ENCODE measurements at places on chromosomes 12 and 14. TPM values are rescaled to one million over a fixed set of nuclear protein-coding genes. Genes with fewer than 3 reads are reported as not detected.

Gene OR4M1
- not detected for total RNA-seq

Gene POTEG
- not detected for total RNA-seq

Gene CD163L1
- total RNA-seq: 1.7 TPM

Gene PIP4K2C
- 16.7 TPM for total RNA-seq

Gene TCL1A
- not detected for total RNA-seq

- H3K4me3 ChIP-seq: no peak overlapping the region
- no peak overlapping the region for H3K27ac ChIP-seq
- DNase-seq: no peak
- H3K4me1 ChIP-seq: no peaks in the 10 kb centered on the region
- no peaks in the 10 kb centered on the region for H3K27me3 ChIP-seq
- no peaks in the 10 kb centered on the region for H3K36me3 ChIP-seq
Measured at GRCh38 chr12:20946732-20947131, 136.2 kb downstream of the SLCO1B3 start.

DNA sequence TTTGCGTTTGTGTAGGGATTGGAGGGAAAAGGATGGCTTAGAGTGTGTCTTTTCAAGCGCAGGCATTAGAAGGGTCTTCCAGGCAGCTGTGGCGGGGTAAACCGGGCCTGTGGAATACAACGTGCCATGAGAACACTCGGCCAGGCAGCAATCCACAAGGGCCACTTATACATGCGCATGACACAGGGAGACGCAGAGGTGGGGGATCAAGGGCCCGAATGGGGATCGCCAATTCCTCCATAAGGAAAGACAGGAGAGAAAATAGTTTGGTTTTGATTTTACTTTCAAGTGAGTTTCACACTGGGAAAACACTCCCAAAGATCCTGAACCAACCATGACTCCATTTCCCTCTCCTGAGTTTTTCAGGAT is 71.6 kb downstream of the SPRING1 start:
- no peak for DNase-seq
- no peak overlapping the region for H3K4me3 ChIP-seq
- peaks cover 3% of the 10 kb centered on the region for H3K4me1 ChIP-seq
- no peaks in the 10 kb centered on the region for H3K27me3 ChIP-seq
- H3K27ac ChIP-seq: peak overlapping the region; percentile 64

DNA sequence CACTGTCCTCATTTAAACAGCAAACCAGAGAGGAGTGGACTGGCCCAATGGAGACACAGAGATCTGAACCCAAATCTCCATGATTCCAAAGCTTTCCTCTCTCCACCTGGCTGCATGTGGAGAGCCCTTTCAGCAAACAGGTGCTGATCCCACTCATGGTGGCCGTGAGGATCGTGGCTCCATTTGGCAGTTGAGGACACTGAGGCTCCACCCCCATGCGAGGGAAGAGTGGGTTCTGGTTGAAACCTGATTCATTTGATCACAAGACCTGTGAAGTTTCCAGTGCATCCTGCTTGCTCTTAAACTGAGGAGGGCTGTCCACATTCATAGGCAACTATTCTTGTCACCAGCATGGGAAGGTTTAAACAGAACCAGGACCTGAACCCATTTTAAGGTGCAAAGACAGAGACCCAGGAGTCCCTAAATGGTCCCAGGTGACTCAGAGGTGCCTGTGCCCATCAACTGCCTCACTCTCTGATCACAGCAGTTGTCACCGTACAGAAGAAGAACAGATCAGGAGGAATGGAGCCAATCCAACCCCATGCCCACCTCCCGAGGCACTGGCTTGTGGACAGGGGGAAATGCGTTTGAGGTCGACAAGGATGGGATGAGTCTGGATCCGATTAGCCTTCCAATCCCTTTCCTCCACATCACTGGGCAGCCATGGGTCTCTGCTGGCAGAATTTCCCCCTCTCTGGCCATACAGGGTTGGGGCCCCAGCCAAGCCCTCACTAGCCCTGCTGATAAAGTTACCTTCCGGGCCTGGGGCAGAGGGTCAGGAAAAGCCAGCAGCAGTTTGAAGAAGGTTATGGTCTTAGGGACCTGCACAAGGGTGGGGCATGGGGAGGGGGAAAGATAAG is 45.5 kb upstream of the BCL11B start:
- H3K36me3 ChIP-seq: no peaks in the 10 kb centered on the region
- no peaks in the 10 kb centered on the region for H3K4me1 ChIP-seq
- H3K27ac ChIP-seq: no peak overlapping the region
- H3K27me3 ChIP-seq: peaks cover 21% of the 10 kb centered on the region
- no peak overlapping the region for H3K4me3 ChIP-seq
- no peak for DNase-seq

DNA sequence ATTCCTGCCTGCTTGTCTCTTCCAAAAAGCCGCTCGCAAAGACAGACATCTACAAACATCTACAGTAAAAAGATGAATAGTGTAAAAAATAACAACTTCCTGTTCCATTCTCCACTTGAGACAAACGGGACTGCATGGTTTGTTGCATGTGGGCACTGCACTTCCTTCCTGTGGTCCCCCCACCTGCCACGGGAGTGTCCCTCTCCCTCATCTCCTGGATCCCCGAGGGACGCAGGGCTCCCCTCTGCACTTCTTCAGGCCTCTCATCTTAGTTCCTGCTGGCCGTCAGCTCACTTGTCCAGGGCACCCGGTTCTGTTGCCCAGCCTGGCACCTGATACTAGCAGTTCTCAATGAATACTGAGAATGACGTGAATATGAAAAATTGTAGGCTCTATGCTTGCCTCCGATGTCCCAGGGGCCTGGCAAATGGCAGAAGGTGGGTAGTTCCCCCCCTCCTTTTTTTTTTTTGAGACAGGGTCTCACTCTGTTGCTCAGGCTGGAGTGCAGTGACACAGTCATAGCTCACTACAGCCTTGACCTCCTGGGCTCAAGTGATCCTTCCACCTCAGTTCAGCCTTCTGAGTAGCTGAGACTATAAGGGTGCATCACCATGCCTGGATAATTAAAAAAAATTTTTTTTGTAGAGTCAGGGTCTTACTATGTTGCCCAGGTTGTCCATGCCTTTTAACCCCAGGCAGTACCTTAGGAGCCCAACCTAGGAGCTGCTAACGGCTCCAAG is 3.5 kb upstream of the KLC1 start:
- no peaks in the 10 kb centered on the region for H3K36me3 ChIP-seq
- H3K27ac ChIP-seq: peak overlapping the region; percentile 67
- H3K27me3 ChIP-seq: no peaks in the 10 kb centered on the region
- peaks cover 20% of the 10 kb centered on the region for H3K4me1 ChIP-seq

- DNase-seq: no peak
- H3K4me1 ChIP-seq: peaks cover 20% of the 10 kb centered on the region
- no peaks in the 10 kb centered on the region for H3K27me3 ChIP-seq
Measured at GRCh38 chr14:26841326-26841725, 243.5 kb upstream of the NOVA1 start.

- H3K27ac ChIP-seq: peak overlapping the region; percentile 94
- H3K27me3 ChIP-seq: no peaks in the 10 kb centered on the region
- DNase-seq: no peak
- peaks cover 66% of the 10 kb centered on the region for H3K4me1 ChIP-seq
Measured at GRCh38 chr12:113240395-113240794, 19.1 kb downstream of the TPCN1 start.

DNA sequence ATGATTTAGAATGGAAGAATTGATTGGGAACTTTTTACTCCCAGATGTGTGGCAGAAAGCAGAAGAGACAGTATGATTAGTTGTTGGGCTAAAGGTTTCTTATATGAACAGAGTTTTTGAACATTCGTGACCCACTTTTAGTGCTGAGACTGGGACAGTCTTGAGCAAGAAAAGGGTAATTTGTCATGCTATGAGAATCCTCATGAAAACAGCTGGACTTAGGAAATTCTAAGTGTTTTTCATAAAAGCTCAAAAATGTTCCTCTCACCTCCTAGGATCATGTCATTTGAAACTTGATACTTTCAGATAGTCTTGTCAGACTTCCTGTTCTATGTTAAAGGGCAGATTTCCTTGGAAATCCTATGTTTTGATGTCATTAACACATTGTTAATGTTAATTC is 86.1 kb downstream of the MGAT4C start:
- H3K4me1 ChIP-seq: no peaks in the 10 kb centered on the region
- H3K36me3 ChIP-seq: no peaks in the 10 kb centered on the region
- H3K27ac ChIP-seq: no peak overlapping the region
- no peak for DNase-seq

DNA sequence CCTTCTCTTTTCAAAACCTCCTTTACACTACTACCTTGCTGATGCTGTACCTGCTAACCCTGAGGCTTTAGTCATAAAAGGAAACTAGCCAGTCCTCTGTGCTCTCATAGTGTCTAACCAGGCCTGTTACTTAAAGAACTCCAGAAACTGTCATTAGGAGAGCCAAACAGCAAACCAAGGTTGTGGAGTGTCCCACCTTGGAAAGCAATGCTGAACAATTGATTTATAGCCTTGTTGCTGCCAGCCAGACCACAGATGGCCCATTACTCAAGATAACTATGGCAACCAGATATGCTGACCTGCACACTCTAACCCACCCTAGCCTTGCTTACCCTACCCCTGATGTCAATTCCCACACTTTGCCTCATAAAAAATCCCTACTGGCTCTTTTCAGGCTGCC is 26.5 kb upstream of the BCAT1 start:
- H3K27ac ChIP-seq: no peak overlapping the region
- no peak for DNase-seq
- no peaks in the 10 kb centered on the region for H3K36me3 ChIP-seq
- no peak overlapping the region for H3K4me3 ChIP-seq
- H3K4me1 ChIP-seq: peaks cover 9% of the 10 kb centered on the region
- H3K27me3 ChIP-seq: no peaks in the 10 kb centered on the region

GRCh38 chr12:68871921-68872320 is 61.0 kb downstream of the CPM start:
- no peak overlapping the region for H3K4me3 ChIP-seq
- no peak for DNase-seq
- no peaks in the 10 kb centered on the region for H3K27me3 ChIP-seq
- H3K4me1 ChIP-seq: no peaks in the 10 kb centered on the region

- no peaks in the 10 kb centered on the region for H3K36me3 ChIP-seq
- no peak overlapping the region for H3K4me3 ChIP-seq
- H3K27me3 ChIP-seq: no peaks in the 10 kb centered on the region
Measured at GRCh38 chr12:12099102-12099501, 28.4 kb downstream of the BCL2L14 start.

GRCh38 chr14:41662780-41663472 is 56.2 kb downstream of the LRFN5 start:
- no peaks in the 10 kb centered on the region for H3K4me1 ChIP-seq
- no peaks in the 10 kb centered on the region for H3K36me3 ChIP-seq
- no peak overlapping the region for H3K27ac ChIP-seq
- no peak for DNase-seq
- H3K27me3 ChIP-seq: no peaks in the 10 kb centered on the region
- no peak overlapping the region for H3K4me3 ChIP-seq

- H3K36me3 ChIP-seq: no peaks in the 10 kb centered on the region
- H3K27me3 ChIP-seq: no peaks in the 10 kb centered on the region
- H3K4me3 ChIP-seq: no peak overlapping the region
- no peak for DNase-seq
Measured at GRCh38 chr12:127126260-127126628, 1140.7 kb upstream of the TMEM132C start.

DNA sequence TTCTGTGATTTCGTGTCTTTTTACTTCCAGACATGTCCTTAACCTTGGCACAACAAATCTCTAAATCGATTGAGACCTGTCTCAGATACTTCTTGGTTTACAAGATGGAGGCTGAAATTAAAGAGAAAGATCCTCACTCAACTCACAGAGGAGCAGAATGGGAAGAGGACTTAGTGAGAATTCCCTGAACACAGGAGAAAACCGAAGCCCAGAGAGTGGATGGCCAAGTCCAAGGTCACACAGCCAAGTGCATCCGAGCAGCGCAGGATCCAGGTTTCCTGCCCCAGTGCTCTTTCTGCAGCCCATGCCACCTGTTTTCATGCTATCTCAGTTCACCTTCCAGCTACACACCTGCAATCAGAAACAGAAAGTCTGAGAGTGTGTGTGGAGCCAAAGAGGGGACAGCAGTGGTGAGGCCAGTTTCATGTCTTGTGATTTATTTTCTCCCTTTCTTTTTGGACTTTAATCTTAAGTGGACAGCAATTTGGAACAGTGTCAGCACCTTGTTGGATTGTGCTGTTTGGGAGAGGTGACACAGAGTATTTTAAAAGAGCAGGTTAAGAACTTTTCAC is 22.9 kb upstream of the TCL1B start:
- DNase-seq: no peak
- no peaks in the 10 kb centered on the region for H3K4me1 ChIP-seq
- peaks cover 5% of the 10 kb centered on the region for H3K27me3 ChIP-seq
- no peak overlapping the region for H3K4me3 ChIP-seq
- no peak overlapping the region for H3K27ac ChIP-seq

GRCh38 chr14:104392001-104392395 is 187.6 kb upstream of the C14orf180 start:
- H3K4me1 ChIP-seq: peaks cover 43% of the 10 kb centered on the region
- no peaks in the 10 kb centered on the region for H3K36me3 ChIP-seq
- H3K27ac ChIP-seq: no peak overlapping the region
- DNase-seq: no peak
- H3K4me3 ChIP-seq: no peak overlapping the region
- H3K27me3 ChIP-seq: no peaks in the 10 kb centered on the region

GRCh38 chr12:2680676-2681039 is 114.1 kb upstream of the FKBP4 start:
- H3K4me3 ChIP-seq: no peak overlapping the region
- no peak for DNase-seq
- H3K4me1 ChIP-seq: no peaks in the 10 kb centered on the region
- H3K36me3 ChIP-seq: peaks cover 91% of the 10 kb centered on the region
- no peak overlapping the region for H3K27ac ChIP-seq
